CD4-positive, alpha-beta T cell treated with Interleukin-12 subunit alpha and Interleukin-12 subunit beta, for 1 hour (primary cell): ENCODE measurements at places on chromosomes 4 and X.

DNA sequence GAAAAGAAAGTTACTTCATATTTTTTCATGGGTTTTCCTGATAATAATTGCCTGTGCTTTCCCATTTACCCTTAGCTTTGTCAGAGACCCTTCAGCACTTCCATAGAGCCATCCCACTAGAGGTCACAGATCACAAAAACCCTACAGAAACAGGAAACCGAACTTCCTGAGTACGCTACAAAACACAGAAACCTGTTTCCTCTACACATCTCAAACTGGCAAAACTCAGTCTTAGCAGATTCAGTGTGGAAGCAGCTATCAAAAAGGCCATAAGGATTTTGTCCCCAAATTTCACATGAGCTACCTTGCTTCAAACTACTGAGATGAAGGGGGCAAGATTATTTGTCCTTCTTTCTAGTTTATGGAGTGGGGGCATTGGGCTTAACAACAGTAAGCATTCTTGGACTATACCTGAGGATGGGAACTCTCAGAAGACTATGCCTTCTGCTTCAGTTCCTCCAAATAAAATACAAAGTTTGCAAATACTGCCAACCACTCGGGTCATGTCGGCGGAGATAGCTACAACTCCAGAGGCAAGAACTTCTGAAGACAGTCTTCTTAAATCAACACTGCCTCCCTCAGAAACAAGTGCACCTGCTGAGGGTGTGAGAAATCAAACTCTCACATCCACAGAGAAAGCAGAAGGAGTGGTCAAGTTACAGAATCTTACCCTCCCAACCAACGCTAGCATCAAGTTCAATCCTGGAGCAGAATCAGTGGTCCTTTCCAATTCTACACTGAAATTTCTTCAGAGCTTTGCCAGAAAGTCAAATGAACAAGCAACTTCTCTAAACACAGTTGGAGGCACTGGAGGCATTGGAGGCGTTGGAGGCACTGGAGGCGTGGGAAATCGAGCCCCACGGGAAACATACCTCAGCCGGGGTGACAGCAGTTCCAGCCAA lies at the start of gene MMRN1:
Gene MMRN1, plus strand, starts transcription at position 206 of the 902 bp plus-strand sequence. Its CDS starts 118 bp downstream, at position 324.
- DNase-seq, result peak; percentile 28

GRCh38 chr4:47972181-47972580 lies 44.3 kb downstream of the CNGA1 start:
- no peak for DNase-seq

DNA sequence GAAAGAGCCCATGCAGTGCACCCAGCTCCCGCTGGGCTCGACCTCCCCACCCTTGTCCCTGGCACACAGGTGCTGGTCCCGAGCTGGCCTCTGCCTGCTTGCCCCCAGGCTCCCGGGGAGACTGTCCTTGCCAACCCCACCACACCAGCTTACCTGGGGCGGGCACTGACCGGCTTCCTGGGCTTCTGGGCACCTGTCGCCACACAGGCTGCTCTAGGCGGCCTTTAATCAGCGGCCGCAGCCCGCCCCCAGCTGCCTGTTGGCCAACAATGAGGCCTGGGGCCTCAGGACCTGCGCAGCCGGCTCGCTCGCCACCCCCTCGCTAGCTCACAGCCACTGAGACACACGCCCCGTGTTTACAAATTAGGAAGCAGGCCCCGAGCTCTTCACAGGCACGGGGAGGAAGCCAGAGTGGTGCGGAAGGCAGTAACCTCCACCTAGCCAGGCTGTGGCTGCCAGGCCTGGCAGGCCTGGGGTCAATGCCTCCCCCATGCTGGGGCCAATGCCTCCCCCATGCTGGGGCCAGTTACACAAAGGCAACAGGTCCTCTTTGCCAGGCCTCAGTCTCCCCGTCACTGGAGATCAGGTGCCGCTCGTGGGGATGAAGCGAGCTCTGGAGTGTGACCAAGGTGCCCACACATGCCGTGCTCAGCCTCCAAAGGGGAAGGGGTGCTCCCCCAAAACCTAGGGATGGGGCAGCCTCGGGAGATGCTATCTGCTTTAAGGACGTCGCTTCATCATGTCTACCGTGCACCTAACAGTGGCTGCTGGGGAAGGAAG lies at the start of gene TREX2:
Gene TREX2, minus strand, starts transcription at position 201 of the 780 bp plus-strand sequence. CDS start 626 bp downstream, outside the sequence.
- no peak for DNase-seq

- DNase-seq, result no peak
Measured at GRCh38 chrX:3529466-3530010, 183.1 kb upstream of the MXRA5 start.

- DNase-seq, result no peak
Measured at GRCh38 chrX:69148946-69149345, 16.3 kb downstream of the PJA1 start.
